ENCODE measurements at places on chromosomes 3 and 15.

DNA sequence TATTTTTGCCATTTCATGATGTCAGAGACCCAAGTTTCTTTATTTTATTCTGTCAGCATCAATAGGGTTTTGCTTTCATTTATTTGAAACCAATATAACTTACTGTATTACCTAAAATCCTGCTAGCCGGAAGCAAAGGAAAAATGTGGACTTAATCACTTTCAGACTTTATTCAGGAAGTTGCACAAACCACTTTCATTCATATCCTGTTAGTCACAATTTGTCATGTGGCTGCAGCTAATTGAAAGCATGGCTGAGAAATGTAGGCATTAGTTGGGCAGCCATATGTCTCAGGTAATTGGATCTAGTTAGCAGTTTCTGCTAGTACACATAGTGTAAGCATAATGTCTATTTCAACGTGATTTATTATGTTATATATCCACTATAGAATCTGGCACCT is 462.3 kb upstream of the SGO1 start:
- DNase-seq, result no peak

GRCh38 chr3:125142940-125143339 is 69.6 kb downstream of the SLC12A8 start:
- DNase-seq, result no peak

DNA sequence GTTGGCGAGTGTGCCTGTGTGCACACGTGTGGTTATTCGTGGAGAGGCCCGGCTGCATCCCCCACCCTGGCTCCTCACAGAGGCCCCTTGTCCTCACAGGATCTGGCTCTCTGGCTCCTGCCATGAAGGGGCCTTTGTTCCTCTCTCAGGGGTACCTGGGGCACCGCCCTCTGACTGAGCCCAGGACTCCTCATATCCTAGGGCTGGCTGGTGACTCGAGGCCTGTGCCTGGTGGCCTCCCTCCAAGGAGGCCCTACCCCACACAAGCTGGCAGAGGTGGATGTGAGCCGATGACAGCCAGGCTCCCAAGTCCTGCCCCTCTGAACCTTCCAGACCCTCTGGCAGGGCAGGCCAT is 10.0 kb downstream of the PRKCD start:
- DNase-seq, result no peak

DNA sequence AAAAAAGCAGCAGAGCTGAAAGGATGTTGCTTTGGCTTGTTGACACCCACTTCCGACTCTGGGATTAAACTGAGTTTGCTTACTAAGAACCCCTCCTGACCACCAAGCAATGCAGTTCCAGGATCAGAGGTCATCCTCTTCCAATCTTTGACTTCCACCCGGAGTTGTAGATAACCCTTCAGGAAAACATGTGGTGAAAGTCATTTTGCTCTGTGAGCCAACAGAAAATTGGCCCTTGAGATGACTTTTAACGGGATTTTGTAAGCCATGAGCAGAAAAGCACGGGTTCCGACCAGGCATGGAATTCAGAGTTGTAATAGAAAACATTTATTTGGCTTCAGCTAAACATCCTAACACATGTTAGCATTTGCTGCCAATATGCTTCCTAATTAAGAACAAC is 171.6 kb upstream of the NR2F2 start:
- DNase-seq, result no peak

DNA sequence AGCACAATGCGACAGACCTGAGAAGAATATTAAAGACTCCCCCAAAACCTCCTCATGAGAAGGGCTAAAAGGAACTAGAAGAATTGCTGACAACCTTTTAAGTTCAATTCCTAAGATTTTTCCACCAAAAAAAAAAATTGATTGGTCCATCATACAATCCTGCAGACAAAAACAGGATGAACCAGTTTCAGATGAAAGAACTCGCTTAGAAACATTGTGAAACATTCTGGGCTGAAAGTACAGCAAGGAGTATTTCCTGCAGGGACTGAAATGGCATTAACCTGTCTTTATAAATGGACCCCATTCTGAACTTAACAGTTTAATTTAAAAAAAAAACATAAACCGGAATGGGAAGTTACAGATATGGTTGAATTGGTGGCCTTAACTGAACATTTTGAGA is 96.0 kb upstream of the FAM174B start:
- no peak for DNase-seq

DNA sequence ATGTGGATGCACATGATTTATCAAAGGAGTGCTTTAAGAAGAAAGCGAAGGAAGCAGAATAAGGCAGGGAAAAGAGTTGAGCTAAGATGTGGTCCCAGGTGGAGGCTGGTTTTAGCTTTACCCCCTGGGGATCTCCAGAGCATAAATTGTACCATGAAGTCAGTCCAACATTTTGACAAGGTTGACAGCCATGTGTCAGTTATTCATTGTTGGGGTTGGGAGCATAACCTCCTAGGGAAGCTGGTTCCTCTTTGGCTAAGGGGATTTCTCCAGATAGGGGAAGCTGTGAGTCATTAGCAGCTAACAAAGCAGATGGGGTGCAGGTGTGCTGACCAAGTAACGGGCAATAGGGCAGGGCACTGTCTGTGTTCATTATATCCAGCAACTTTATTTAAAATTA is 123.7 kb upstream of the IGSF10 start:
- no peak for DNase-seq

- DNase-seq, result no peak
Observed at GRCh38 chr3:15152184-15152583, 53.2 kb upstream of the RBSN start.

- DNase-seq, result no peak
Observed at GRCh38 chr15:64013179-64014062, 32.9 kb downstream of the DAPK2 start.

DNA sequence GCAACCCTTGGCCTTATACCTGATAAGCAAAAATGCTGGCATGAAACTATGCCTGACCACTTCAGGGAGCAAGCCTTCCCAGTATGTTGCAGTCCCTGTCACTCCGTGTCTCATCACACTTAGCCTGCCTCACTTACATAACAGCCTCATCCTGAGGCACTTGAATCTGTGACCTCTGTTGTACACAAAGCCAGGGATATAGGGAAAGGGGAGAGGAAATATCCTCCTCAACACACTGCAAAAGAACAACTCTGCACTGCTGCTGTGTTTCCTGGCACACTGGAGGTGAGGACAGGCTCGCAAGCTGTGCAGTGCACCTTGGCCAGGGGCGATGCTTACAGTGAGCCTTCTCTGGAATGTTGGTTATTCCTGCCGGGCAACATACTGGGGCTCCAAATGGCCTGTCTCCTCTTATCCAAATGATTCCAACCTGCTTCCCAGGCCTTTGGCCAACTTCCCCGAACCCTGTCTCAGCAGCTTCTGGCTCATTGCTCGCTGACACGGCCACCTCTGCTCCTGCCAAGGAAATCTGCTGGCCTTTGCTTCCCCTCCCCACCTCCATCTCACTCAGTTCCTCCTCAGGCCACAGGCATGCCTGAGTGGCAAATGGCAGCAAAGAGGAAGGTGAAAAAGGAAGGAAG is 109.2 kb downstream of the CD47 start:
- DNase-seq, result no peak

Measured in T-helper 2 cell (primary cell).